ENCODE measurements at places on chromosomes 7 and 10. TPM values are rescaled to one million over a fixed set of nuclear protein-coding genes. Genes with fewer than 3 reads are reported as not detected.

Gene CYP2C19
- total RNA-seq, result not detected

Gene IFIT1B
- 0.81 TPM for total RNA-seq

Gene NEUROD6
- total RNA-seq, result not detected

Gene CTAGE8
- not detected for total RNA-seq

Gene ADIRF
- total RNA-seq, result 33.0 TPM

Gene RBP4
- total RNA-seq, result 2.1 TPM

Gene LIPK
- not detected for total RNA-seq

Gene ARMC3
- total RNA-seq, result 0.38 TPM

Gene OPALIN
- total RNA-seq, result not detected

Gene SLC16A12
- 3.1 TPM for total RNA-seq

Gene AEBP1
- total RNA-seq, result 93.1 TPM

Gene CYP3A7
- total RNA-seq, result not detected

Gene PDE1C
- total RNA-seq, result 220 TPM

Gene SEMA3D
- 1.9 TPM for total RNA-seq

Gene PTPRN2
- 0.92 TPM for total RNA-seq

Gene TFR2
- 0.13 TPM for total RNA-seq

Gene KCNMA1
- 2.0 TPM for total RNA-seq

DNA sequence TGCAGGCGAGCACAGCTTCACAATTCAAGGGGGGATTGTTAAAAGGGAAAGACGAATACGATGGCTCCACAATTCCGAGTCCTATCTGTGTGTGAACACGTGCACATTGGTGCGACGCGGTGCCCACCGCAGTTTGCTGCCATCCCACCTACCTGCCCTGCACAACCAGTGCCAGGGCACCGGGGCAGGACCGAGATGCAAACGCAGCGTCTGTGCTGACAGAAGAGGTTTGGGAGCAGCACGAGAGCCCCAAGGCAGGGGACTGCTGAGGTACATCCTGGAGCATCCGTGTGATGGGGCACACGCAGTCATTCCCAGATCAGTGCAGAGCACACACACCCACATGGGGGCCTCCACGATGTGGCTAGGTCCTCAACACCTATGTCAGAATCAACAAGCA, 221.3 kb downstream of the DNAJB6 start:
- DNase-seq, result peak; percentile 63

- no peak for DNase-seq
These were observed 109.3 kb downstream of the ETV1 start for GRCh38 chr7:13879994-13880686.

- no peak for DNase-seq
These were observed 1006.6 kb upstream of the LRRN3 start for GRCh38 chr7:110084181-110084807.

- no peak for DNase-seq
These were observed 662.0 kb upstream of the FOXK1 start for GRCh38 chr7:4020086-4020485.

- DNase-seq, result no peak
These were observed 6.0 kb upstream of the FAM170B start for GRCh38 chr10:49139846-49140195.

DNA sequence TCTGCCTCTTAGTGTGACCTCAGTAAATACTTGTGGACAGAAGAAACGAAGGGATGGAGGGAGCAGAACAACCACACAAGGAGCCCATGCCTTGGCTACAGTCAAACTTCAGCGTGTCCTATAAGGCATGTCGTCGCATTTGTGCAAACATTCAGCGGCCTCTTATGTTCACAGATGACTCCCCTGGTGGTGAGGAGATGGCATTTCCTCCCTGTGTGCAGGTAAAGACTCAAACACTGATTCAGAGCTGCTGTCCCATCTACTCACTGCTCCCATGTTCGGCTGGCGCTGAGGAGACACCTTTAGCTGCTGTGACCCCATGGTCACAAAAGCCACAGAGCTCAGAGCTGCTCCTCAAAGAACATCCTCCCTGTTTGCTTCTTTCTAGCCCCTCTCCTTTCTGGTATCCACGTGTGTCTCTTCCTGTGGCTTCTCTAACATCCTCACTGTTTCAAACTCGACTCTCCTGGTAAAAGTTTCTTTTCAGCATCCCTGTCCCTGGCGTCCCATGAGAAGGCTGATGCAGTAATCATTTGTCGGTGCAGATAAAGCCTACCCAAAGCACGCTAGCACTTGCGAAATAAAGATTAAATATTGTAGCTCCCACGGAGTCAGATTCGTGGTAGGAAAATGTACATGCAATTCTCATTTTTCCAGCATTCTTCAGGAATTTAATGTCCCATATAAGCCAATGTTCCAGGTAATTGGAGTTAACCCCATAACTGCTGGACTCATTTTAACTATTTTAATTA, 124.9 kb upstream of the NEBL start:
- DNase-seq, result no peak

- DNase-seq, result no peak
These were observed 44.5 kb downstream of the RBM28 start for GRCh38 chr7:128299109-128299607.

GRCh38 chr10:99619090-99619800, 994 bp downstream of the SLC25A28 start:
- no peak for DNase-seq

GRCh38 chr7:129122751-129123509, 21.6 kb upstream of the TSPAN33 start:
- no peak for DNase-seq

- DNase-seq, result no peak
These were observed 6.7 kb upstream of the MGAM2 start for GRCh38 chr7:142104550-142105527.

DNA sequence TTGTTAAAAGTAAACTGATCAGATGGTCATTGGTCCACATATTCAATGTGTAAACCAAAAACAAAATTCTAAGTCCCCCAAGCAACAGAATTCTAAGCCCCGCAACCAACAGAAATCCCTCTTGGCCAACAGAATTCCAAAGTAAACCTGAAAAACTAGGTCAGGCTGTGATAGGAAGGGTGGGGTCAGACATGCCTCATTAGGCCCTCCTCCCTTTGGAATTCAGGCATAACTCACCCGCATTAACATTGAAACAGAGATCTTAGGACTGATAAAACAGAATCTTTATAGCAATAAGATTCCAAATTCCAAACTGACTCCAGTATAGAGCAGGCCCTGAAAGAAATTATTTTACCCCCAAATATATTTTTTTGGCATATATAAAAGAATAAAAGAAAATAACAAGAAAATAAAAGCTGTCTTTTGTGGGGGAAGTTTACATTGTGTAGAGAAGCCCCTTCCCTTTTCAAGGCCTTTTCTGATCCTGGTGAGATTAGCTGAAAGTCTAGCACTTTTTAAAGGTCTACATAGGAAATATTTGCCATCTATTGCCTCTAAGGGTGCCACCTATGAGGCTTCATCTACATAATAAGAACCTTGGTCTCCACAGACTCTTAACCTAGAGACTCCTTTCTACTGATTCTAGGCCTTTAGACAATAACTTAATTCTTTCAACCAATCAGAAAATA, 30.5 kb downstream of the GNAT3 start:
- DNase-seq, result no peak

- no peak for DNase-seq
These were observed 14.7 kb downstream of the CDNF start for GRCh38 chr10:14822879-14823755.

GRCh38 chr10:112698133-112698817, 251.3 kb downstream of the VTI1A start:
- DNase-seq, result no peak

DNA sequence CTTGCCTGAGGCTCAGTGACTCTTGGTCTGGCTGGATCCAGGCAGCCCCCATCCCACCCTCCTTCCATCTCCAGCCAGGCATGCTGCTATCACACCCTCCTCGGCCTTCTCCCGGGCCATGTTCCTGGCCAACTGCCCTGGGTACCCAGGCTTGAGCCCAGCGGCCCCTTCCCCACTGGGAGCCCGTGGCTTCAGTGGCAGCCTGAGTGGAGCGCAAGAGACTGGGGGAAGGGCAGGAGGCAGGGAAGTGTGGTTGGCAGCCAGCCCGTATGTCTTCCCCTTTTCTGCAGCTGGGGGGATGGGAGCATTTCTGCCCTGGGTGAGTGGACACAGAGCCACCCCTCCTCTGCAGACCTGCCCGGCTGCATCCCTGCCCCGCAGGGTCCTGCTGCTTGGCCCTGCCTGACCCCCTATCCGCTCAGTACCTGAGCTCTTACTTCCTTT, 148.5 kb downstream of the ARHGAP22 start:
- peak; percentile 82 for DNase-seq

DNA sequence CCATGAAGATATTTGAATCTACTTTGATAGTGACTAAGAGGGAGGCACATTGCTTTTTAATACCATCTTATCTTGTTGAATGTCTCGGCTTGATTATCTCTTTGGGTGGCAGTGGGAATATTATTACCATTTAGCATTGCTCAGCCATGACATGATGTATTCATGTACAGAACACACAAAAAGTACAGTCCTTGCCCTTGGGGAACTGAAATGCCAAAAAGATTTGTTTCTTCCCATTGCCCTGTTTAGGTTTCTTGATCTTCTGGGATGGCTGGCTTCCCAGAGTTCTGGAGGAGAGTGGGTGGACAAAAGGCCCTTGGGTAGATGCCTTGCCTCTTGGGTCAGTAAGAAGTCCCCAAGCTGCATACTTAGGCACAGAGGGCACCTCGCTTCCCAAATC, 23.8 kb downstream of the SUFU start:
- DNase-seq, result no peak

DNA sequence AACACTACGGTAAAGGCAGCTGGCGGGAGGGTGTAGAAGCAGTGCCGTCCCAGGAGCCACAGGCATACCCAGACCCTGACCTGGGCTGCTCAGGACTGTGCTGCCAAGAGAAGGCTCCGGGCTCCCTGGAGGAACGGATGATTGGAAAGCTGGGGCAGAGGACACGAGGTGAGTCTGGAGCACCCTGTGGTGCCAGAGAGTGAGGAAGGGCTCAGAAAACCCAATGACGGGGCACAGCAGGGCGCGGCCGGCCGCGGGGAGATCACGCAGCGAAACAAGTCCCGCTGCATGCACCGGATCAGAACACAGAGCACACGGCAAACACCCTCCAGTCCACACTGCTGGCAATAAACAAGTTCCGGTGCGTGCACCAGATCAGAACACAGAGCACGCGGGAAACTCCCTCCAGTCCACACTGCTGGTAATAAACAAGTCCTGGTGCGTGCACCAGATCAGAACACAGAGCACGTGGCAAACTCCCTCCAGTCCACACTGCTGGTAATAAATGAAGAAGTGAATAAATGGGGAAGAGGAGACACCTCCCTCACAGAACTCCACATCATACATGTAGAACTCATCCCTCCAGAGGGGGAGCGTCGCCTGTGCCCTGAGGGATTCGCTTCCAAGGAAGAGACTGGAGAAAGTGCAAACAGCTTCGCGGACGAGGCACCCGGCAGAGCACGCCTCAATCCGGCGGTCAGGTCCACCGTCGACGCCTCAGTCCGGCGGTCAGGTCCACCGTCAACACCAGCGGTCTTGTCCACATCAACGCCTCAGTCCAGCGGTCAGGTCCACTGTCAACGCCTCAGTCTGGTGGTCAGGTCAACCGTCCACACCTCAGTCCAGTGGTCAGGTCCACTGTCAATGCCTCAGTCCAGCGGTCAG, 265.0 kb downstream of the MAD1L1 start:
- DNase-seq, result no peak

DNA sequence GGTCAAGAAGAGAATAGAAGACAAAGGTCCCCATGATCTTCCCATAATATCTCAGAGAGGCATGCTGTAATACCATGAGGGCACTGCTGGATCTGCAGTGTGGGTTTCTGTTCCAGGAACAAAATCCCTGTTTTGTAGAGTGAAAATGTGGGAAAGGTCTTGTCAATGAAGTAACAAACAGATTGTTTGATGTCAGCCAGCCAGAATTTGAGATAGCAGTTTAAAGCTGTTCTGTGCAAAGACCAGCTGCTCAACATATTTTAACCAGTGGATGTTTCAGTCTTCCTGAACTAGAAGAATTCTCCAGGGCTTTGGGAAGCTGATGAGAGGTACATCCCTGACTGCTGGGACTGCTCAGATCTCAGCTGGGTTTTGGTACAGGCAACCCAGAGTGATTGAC, 1012.5 kb downstream of the DNAJB9 start:
- no peak for DNase-seq

DNA sequence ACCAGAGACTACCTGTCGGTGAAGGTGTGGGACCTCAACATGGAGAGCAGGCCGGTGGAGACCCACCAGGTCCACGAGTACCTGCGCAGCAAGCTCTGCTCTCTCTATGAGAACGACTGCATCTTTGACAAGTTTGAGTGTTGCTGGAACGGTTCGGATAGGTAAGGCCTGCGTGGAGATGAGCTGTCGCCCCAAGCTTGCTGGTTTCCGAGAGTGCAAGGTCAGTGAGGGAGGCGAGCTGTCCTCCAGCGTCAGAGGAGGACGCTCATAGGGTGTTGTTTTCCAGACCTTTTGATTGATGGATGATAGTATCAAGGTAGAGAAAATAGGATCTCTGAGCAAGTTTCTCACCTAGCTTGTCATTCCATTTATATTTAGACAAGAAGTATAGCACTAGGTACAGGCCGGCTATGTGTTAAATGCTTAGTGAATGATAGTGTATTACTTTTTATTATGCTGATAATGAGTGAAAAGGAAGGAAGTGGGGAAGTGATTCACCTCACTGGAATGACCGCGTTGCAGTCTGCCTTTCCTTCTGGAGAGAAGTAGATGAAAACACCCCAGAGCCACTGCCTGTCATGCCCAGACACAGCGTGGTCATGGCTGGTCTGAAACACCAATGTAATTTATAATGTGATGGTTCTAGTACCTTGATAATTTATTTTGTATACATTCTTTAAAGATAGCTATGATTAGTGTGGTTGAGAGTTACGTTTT, 33.9 kb downstream of the BNIP3 start:
- peak; percentile 36 for DNase-seq

DNA sequence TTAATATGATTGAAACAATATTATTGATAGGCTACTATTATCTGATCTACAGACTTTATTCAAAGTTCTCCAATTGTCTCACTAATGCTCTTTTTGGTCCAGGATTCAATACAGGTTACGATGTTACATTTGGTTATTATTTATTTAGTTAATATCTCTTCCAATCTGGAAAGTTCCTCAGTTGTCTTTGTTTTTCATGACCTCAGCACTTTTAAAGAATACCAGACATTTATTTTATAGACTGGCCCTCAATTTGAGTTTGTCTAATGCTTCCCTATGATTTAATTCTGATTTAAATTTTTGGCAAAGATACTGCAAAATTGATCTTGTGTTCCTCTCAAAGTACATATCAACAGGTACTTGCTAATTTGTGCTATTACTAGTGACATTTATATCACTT, 937.4 kb downstream of the KCNMA1 start:
- DNase-seq, result no peak

DNA sequence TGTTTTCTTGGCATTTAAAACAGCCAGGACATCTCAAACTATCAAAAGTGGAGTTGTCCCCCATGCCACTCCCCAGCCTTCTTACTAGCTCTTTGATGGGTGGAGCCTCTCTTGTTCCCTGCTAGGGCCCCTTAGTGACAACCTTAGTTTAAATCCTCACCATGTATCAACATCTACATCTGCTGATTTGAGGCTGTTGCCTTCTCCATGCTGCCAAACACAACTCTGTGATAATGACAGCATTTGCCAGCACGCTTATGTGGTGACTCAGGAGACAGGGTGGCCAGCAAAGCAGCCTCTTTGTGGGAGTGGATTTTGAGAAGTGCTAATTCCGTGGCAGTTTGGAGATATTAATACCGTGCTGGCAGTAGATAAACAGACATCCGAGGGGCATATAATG, 145.4 kb downstream of the LRRC4 start:
- DNase-seq, result no peak

All from cardiac septum (tissue), 1 donor.